ENCODE measurements at places on chromosomes 11 and 22.

DNA sequence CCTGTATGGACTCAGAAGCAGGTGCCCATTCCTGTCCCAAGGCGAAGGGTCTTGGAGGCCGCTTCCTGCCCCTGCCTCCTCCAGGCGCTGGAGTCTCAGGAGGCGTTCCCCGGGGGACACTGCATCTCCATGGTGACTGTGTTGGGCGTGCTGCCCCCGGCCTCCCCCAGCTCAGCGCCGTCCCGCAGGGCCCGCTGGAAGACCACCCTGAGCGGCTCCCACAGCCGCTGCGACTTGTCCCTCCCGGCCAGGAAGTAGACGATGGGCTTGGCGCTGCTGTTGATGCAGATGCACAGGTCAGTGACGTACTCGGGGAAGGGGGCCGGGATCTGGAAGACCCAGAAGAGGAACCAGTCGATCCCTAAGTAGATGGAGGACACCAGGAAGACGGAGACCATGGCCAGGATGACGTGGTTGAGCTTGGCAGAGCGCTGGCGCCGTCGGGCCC is 7.8 kb downstream of the MRGPRF start:
- DNase-seq, result no peak

DNA sequence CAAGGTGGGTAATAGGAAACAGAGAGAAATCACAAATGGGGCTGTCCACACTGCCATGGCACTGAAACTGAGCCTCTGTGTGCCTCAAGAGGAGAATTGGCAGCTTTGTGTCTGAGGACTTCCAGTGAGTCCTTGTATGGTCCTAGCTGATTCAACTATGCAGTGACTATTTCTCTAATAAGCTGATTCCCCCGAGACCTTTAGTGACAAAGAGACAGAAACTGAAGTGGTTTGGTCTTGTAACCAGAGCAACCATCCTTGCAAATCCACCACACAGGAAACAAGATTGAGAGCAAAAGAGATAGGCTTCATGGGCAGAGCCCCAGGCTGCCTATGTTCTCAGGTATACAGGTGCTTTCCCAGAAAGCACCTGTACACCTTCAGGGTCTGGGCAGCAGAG is 1038.5 kb downstream of the NTM start:
- no peak for DNase-seq

GRCh38 chr11:10302359-10302743 is 2.5 kb upstream of the ADM start:
- DNase-seq, result no peak

DNA sequence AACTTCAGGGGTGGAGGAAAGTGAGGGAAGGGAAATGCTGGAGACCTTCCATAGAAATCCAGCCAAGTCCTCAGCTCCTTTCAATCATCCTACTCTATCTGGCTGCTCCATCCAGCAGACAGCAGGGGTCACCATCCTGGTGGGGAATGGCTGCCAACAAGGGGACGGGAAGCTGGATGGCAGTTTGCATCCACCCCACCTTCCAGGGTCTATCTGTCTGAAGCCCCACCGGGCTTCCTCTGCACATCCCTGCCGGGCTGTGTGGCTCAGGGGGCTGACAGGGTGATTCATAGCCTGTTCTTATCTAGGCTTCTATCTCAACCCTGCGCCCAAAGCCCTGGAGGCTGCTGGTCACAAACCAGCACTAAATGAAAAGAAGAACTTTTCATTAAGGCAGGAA is 1.1 kb downstream of the SYTL2 start:
- DNase-seq, result peak; percentile 30

DNA sequence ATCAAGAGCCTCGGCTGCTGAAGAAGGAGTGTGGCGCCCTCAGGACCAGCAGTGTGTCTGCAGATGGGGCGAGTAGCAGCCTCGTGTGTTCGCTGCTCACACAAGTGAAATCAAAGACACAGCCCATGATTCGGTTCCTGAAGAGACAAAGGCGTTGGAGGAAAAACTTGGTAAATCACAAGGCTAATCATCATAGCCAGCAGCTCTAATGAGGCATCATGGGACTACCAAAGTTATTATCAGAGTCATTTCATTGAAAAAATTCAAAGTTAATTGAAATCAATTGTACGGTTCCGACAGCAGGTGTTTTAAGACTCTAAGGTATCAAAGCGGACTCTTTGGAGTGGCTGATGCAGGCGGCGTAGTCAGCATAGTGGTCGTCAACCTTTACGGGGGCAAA is 9.5 kb downstream of the PHF21B start:
- no peak for DNase-seq

GRCh38 chr22:49230194-49230577 is 597.5 kb downstream of the BRD1 start:
- no peak for DNase-seq

DNA sequence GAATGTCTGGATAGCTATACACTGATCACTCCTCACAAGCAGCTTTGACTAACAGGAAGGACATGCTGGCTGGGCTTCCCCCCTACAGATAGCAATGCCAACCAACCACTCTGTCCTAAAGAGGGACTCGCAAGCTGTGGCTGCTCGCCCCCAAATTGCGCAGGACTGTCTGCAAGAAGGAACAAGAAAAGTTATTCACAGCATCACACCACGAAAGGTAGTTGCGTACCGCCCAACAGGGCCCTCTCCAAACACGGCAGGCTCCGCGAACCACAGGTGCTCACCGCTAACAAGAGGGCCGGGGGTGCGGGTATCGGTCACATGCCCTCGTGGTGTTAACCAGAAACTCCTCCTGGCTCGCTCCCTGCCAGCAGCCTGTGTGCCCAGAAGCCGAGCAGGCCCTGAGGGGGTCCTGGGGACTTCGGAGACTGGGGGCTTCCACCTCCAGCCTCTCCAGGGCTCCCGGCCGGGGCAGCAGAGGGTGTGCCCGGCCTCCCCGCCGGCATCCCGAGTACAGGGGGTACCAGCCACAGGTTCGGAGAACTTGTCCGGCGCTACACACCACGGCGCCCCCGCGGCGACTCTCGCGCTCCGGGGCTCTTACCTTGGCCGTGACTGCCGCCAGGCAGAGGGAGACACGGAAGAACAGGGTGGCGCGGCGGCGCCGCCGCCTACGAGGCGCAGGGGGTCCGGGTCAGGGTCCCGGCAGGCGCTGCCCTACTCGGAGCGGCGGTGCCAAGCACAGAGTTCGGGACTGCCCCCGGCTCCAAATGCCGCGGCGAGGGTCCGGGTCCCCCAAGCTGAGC is 682 bp downstream of the LARGE1 start:
- no peak for DNase-seq

All from foreskin fibroblast (primary cell).